SK-N-SH (cell line): ENCODE measurements at places on chromosomes 3 and 15.

- no peak for DNase-seq
These were observed 42.5 kb downstream of the EEFSEC start for GRCh38 chr3:128195802-128196201.

- peak; percentile 42 for DNase-seq
These were observed 3.8 kb upstream of the SLCO3A1 start for GRCh38 chr15:91849749-91850161.

- DNase-seq, result no peak
These were observed 85.7 kb downstream of the SLMAP start for GRCh38 chr3:57841818-57842217.

DNA sequence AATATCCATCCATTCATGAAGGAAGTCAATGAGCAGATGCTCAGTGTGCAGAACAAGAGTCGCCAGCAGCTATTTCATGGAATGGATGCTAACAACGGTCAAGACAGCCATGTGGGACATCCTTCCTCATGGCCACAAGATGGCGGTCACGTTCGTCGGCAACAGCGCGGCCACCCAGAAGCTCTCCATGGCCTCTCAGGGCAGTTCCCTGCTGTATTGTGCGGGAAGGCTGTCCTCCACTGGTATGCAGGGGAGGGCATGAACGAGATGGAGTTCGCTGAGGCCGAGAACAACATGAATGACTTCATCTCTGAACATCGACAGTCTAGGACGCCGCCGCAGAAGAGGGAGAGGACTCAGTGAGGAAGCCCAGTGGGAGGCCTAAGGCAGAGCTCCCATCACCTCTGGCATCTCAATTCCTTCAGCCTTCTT is 208.3 kb downstream of the TJP1 start:
- peak; percentile 34 for DNase-seq

DNA sequence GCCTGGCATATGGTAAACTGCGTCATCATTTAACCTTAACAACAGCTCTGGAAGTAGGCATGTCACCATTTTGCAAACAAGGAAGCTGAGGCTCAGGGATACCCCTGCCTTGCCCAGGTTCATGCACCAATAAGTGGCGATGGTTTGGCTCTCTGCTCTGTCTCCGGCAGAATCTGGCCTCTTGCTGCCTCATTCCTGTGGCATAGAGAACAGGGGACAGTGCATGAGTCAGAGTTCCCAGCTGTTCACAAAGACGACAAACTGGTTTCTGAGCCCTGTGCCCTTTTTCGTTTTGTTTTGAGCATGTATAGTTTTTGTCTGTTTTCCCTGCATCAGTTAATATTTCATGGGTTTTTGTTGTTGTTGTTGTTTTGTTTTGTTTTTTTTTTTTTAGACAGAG is 236.8 kb downstream of the OPA1 start:
- DNase-seq, result no peak

DNA sequence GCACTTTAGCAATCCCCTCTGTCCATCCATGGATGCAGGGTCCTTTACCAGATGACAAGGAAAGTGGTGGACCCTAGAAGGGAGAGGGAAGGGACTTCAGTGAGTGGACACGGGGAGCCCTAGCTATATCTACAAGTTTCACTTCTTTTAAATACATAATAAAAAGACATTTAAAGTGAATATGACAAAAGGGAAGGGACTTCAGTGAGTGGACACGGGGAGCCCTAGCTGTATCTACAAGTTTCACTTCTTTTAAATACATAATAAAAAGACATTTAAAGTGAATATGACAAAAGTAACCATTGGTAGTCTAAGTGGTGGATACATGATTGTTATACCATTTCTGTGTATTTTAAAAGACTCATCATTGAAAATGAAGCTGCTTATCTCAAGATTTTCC is 81.9 kb upstream of the HES1 start:
- DNase-seq, result no peak

DNA sequence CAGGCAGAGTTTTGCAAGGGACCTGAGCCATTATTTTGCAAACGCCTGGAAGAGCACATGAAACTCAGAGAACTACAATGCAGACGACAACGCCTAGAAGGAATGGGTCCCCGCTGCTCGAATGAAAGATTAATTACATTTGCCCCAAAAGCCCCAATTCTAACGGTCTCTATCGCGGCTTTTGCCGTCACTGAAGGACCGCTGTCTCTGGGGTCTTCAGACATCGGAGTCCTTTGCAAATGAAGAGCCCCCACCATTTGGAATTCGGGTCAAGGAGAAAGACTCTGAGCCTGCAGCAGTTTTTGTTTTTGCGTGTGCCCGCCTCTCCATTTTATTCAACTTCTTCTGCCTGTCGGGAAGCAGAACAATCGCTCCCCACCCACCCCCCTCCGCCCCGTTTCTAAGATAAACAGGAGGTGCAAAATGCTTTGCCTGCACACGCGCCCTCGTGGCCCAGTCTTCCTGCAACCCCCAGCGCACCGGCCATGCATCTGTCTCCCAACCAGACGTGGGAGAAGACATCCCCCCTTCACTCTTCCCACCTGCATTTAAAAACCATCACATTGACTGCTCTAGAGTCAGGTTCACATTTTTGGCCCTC is 13.5 kb downstream of the SOX2 start:
- DNase-seq, result no peak

GRCh38 chr15:45855210-45855906 is 220.5 kb downstream of the SQOR start:
- DNase-seq, result no peak

GRCh38 chr3:122493296-122493695 is 21.4 kb downstream of the KPNA1 start:
- no peak for DNase-seq

DNA sequence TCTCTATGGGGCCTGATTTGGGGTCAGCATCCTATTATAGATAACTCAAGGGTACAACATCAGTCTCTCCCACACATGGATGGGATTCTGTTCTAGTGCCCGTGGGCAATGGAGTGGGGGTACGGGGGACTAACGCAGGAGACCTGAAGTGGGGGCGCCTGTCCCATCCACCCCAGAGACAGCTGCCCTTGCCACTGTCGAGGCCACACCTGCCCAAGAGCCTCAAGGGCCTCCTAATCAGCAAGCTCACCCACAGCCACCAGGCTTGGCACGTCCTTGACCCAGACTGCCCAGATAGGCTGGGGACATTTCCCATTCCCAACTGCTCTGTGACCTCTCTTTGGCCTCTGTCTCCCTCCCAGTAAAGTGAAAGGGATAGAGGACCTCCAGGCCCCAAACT is 8.5 kb upstream of the ISLR2 start:
- DNase-seq, result no peak

- DNase-seq, result no peak
These were observed 5.6 kb upstream of the TNIK start for GRCh38 chr3:171465763-171466162.

DNA sequence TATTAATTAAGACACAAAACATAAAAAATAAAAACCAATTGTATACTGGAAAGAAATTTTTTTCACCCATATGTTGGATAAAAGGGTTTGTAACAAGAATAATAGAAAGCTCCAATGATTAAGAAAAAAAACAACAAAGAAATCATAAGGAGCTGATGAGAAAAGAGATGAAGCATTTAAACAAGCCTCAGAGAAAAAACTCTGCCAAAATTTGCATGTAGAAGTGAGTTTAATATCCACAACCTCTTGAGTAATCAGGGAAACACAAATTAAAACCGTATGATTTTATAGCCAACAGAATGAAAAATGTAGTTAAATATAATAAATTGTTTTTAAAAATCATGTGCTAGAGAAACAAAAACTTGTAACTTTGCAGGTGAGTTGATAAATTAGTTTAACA is 192.9 kb downstream of the BCHE start:
- no peak for DNase-seq

- DNase-seq, result no peak
These were observed 318.4 kb upstream of the COL8A1 start for GRCh38 chr3:99319961-99320360.

- DNase-seq, result no peak
These were observed 253.8 kb downstream of the NEK10 start for GRCh38 chr3:27115352-27115751.

DNA sequence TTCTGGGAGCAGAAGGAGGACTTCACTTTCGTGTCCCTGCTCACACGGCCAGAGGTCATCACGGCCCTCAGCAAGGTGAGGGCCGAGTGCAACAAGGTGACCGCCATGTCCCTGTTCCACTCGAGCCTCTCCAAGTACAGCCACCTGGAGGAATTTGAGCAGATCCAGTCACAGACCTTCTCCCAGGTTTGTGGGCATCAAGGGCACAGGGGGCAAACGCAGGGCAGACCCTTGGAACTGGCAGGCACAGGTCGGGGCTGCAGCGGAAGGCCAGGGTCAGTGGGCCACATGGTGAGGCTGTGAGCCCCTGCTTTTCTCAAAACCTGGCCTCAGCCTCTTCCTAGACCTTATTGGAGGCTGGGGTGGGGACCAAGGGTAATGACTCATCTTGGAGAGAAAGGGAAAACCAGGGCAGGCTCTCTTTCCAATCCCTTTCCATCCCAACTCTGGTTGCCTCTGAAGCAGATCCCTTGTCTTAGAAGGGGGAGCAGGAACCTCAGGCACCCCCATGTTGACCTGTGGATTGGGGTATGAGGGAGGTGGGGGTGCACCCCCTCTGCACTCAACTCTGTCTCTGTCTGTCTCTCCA is 29.5 kb downstream of the DNAH1 start:
- no peak for DNase-seq

DNA sequence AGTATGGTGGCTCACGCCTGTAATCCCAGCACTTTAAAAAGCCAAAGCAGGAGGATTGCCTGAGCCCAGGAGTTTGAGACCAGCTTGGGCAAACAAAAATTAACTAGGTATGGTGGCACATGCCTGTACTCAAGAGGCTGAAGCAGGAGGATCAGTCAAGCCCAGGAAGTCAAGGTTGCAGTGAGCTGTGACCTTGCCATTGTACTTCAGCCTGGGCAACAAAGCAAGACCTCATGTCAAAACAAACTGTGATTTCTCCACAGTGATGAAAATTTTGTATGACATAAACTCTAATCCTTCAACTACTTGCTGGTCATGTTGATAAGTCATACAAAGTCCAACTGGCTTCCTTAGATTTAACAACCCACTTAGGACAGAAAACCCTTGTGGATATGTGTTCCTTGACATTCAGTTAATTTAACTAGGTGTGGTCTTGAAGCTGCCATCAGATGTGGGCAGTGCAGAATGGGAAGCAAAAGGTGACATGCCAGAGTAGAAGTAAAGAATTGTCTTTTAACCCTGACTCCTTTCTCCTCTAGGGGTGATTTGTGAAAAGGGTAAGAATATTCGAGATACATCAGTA is 263.3 kb downstream of the PTPRG start:
- DNase-seq, result no peak

- DNase-seq, result no peak
These were observed 43.2 kb upstream of the LEKR1 start for GRCh38 chr3:156782921-156783320.

DNA sequence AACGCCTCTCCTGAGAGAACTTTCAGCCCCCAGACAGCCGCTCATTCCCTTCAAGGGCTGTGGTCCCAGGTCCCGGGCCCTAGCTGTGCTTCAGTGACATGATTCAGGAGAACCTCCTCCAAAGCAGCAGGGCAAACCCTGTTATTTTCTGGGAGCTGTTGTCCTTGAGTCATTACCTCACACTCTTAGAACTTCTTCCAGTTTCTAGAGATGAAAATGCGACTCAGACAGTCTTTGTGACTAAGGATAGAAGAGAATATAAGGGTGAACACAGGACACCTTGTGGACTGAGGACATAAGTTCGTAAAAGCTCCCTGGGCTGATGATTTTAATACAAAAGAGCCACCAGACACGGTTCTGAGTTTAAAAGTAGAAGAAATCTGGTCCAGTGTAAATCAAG is 203.8 kb downstream of the RORA start:
- DNase-seq, result no peak

GRCh38 chr15:74402873-74403587 is 30.7 kb downstream of the SEMA7A start:
- DNase-seq, result no peak

DNA sequence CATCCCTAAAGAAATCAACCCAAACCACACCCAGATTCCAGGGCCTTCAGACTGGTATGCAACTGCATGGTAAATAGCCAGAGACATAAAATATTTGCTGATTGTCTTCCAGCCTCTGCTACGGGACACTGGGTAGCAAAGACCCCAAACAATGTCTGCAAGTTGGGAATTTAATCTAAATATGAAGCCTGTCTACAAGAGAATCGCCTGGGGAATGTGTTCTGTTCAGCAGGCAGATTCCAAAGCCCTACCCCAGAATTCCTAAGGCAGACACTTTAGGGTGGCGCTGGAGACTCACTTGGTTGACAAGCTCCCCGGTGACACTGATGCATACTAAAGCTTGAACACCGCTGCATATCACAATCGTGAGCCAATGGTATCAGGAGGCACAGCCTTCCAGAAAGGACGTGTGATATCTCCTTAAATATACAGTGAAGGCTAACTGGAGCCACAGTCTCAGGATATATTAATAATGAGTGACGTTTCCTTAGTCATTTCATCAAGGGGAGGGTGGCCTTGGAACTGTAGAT is 684.1 kb downstream of the NTRK3 start:
- no peak for DNase-seq
